ENCODE measurements at places on chromosomes 6 and 20. TPM values are rescaled to one million over a fixed set of nuclear protein-coding genes. Genes with fewer than 3 reads are reported as not detected.

DNA sequence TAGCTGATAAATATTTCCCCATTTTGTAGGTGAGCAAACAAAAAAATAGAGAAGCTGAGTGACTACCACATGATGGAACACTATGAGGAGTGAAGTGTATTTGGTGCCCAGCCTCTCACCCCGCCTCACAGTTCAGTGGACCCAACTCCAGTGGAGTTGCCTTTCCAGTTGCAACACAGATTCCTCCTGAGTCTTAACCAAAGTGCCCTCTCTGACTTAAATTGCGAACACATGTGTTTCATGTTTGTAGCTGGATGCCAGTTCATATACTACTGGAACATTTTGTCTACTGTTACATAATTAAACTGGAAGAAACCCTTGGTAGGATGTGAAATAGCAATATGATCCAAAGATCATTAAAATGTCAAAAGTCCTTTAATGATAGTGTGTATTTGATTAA lies 448.9 kb downstream of the COL12A1 start:
- no peak overlapping the region for H3K27ac ChIP-seq
- no peak for DNase-seq
- H3K27me3 ChIP-seq = no peaks in the 10 kb centered on the region
- no peaks in the 10 kb centered on the region for H3K4me1 ChIP-seq

GRCh38 chr6:40313582-40313981 lies 273.6 kb downstream of the LRFN2 start:
- H3K27me3 ChIP-seq = peaks cover 68% of the 10 kb centered on the region
- H3K27ac ChIP-seq = no peak overlapping the region
- no peak overlapping the region for H3K4me3 ChIP-seq

GRCh38 chr20:10784554-10785183 lies 110.9 kb upstream of the JAG1 start:
- peaks cover 3% of the 10 kb centered on the region for H3K4me1 ChIP-seq
- H3K4me3 ChIP-seq = no peak overlapping the region

DNA sequence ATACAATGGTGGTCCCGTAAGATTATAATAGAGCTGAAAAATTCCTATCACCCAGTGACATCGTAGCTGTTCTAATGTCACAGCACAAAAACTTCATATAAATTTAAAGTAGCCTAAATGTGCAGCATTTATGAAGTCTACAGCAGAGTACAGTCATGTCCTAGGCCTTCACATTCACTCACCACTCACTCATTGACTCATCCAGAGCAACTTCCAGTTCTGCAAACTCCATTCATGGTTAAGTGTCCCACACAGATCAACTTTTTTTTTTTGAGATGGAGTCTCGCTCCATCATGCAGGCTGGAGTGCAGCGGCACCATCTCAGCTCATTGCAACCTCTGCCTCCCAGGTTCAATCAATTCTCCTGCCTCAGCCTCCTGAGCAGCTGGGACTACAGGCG lies 20.9 kb upstream of the KCNG1 start:
- no peak overlapping the region for H3K27ac ChIP-seq
- H3K4me1 ChIP-seq = no peaks in the 10 kb centered on the region
- H3K27me3 ChIP-seq = 0 out of 2 replicates have a peak, but pooled peaks cover 5% of the 10 kb centered on the region
- no peaks in the 10 kb centered on the region for H3K36me3 ChIP-seq

DNA sequence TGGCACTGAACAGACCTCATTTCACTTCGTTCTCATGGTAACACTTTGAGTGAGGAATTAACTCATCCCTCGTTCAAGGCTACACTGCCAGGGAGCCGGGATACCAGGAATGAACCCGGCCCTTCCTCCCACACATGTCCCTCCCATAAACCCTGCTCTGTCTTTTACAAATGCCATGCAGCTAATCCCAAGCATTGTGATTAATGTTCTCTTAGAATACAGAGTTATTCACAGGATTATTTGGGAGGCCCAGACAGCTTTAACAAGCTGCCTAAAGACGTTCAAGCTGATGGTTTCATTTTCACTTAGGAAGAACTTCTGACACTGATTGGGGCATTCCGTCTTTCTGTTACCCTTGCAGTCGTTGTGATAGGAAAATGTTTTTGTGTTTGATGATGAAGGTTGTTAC lies 42.5 kb upstream of the CD83 start:
- H3K36me3 ChIP-seq = no peaks in the 10 kb centered on the region
- DNase-seq = no peak
- no peak overlapping the region for H3K27ac ChIP-seq
- H3K4me1 ChIP-seq = peaks cover 11% of the 10 kb centered on the region
- no peaks in the 10 kb centered on the region for H3K27me3 ChIP-seq

- H3K27me3 ChIP-seq = peaks cover 3% of the 10 kb centered on the region
- no peaks in the 10 kb centered on the region for H3K36me3 ChIP-seq
- H3K4me3 ChIP-seq = no peak overlapping the region
- H3K4me1 ChIP-seq = no peaks in the 10 kb centered on the region
These were observed 238.6 kb downstream of the LRFN2 start for GRCh38 chr6:40348591-40348990.

GRCh38 chr6:2033544-2033943 lies 211.9 kb downstream of the GMDS start:
- no peak overlapping the region for H3K27ac ChIP-seq
- H3K27me3 ChIP-seq = no peaks in the 10 kb centered on the region
- peaks cover 6% of the 10 kb centered on the region for H3K4me1 ChIP-seq
- H3K36me3 ChIP-seq = no peaks in the 10 kb centered on the region

DNA sequence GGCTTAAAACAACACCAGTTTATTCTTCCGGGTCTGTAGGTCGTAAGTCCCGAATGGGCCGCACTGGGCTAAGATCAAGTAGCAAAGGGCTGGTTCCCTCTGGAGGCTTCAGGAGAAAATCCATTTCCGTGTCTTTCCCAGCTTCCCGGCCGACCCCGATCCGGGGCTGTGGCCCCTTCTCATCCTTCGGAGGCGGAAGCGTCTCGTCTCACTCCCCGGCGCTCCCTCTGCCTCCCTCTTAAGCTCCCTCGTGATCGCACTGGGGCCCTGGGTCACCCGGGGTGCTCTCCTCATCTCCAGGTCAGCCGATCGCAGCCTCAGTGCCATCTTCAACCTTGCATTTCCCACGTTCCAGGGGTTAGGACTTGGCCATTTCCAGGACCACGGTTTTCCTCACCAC lies 199.4 kb downstream of the WDR27 start:
- H3K27ac ChIP-seq = no peak overlapping the region
- H3K4me3 ChIP-seq = no peak overlapping the region

DNA sequence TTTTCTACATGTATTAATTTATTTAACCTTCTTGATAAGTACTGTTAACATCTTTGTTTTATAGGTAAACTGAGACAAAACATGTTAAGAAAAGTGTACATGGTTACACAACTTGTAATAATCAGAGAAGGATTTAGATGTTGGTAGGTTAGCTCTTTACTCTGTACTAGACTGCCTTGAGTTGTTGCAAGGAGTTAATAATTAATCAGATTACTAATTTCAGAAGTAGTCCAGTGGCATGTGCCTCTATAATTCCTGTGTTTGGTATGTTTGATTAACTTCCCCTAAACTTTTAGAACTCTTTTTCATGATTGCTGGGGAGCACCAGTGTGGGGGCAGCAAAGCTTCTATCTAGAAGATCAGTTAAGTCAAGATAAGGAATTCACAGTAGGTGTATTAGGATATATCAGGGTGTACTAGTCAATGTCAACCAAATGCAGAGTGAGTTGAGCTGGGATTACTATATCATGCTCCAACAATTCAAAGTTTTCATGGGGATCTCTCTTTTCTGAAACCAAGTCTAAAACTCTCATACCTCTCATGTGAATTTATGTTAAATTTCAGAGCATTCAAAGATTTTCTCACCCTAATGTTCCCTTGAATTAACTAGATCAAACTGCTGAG lies 129.7 kb upstream of the AHI1 start:
- H3K4me1 ChIP-seq = no peaks in the 10 kb centered on the region
- no peak overlapping the region for H3K4me3 ChIP-seq
- DNase-seq = no peak
- H3K27me3 ChIP-seq = no peaks in the 10 kb centered on the region
- H3K27ac ChIP-seq = no peak overlapping the region

GRCh38 chr6:154403788-154404187 lies 47.2 kb upstream of the IPCEF1 start:
- peaks cover 18% of the 10 kb centered on the region for H3K4me1 ChIP-seq
- DNase-seq = no peak
- no peaks in the 10 kb centered on the region for H3K27me3 ChIP-seq
- no peak overlapping the region for H3K27ac ChIP-seq
- H3K4me3 ChIP-seq = no peak overlapping the region
- H3K36me3 ChIP-seq = no peaks in the 10 kb centered on the region

DNA sequence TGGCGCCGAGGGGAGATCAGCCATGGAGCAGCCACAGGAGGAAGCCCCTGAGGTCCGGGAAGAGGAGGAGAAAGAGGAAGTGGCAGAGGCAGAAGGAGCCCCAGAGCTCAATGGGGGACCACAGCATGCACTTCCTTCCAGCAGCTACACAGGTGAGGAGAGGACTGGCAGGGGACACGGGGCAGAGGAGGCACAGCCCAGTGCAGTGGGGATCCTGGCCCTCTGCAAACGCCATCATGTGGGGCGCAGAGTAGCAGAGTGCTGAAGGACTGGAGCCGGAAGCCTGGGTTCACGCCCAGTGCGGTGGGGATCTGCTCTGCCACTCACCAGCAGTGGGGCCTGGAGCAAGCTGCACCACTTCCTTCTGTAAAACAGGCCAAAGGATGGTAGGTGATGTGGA lies 41.1 kb upstream of the FANCE start:
- DNase-seq = no peak
- H3K27me3 ChIP-seq = no peaks in the 10 kb centered on the region
- H3K4me3 ChIP-seq = no peak overlapping the region
- peaks cover 11% of the 10 kb centered on the region for H3K36me3 ChIP-seq
- no peak overlapping the region for H3K27ac ChIP-seq
- peaks cover 11% of the 10 kb centered on the region for H3K4me1 ChIP-seq

DNA sequence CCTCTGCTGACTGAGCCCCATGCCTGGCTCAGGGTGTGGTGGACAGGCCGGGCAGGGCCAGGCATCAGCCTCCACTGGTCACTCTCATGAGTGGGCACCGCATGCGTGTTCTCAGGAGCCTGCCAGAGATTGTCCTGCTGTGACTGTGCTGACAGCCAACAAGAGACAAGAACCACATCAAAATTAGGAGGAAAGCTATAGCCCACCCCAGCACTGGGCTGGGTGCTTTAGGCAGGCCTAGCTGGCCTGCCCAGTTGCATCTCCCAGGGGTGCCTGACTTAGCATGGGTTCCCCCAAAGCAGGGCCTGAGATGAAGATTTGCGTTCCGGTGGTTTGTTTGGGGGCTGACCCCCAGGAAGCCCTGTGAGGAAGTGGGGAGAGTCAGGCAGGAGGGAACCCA lies 53.9 kb downstream of the LINC00237 start:
- no peaks in the 10 kb centered on the region for H3K27me3 ChIP-seq
- no peak overlapping the region for H3K4me3 ChIP-seq
- no peaks in the 10 kb centered on the region for H3K4me1 ChIP-seq
- H3K36me3 ChIP-seq = no peaks in the 10 kb centered on the region

GRCh38 chr6:144559865-144560593 lies 274.9 kb downstream of the UTRN start:
- H3K4me1 ChIP-seq = peaks cover 9% of the 10 kb centered on the region
- no peaks in the 10 kb centered on the region for H3K27me3 ChIP-seq
- H3K36me3 ChIP-seq = no peaks in the 10 kb centered on the region
- no peak overlapping the region for H3K4me3 ChIP-seq
- DNase-seq = no peak

- DNase-seq = no peak
- no peaks in the 10 kb centered on the region for H3K36me3 ChIP-seq
- H3K4me3 ChIP-seq = no peak overlapping the region
- no peaks in the 10 kb centered on the region for H3K27me3 ChIP-seq
- peaks cover 12% of the 10 kb centered on the region for H3K4me1 ChIP-seq
These were observed 33.4 kb downstream of the KIF25 start for GRCh38 chr6:168030908-168031307.

GRCh38 chr6:130967502-130968445 lies 95.3 kb downstream of the EPB41L2 start:
- H3K4me3 ChIP-seq = no peak overlapping the region
- H3K4me1 ChIP-seq = no peaks in the 10 kb centered on the region
- no peak overlapping the region for H3K27ac ChIP-seq

GRCh38 chr6:25524542-25524941 lies 127.5 kb upstream of the SCGN start:
- no peak overlapping the region for H3K4me3 ChIP-seq
- no peak overlapping the region for H3K27ac ChIP-seq
- H3K4me1 ChIP-seq = no peaks in the 10 kb centered on the region
- H3K36me3 ChIP-seq = no peaks in the 10 kb centered on the region

DNA sequence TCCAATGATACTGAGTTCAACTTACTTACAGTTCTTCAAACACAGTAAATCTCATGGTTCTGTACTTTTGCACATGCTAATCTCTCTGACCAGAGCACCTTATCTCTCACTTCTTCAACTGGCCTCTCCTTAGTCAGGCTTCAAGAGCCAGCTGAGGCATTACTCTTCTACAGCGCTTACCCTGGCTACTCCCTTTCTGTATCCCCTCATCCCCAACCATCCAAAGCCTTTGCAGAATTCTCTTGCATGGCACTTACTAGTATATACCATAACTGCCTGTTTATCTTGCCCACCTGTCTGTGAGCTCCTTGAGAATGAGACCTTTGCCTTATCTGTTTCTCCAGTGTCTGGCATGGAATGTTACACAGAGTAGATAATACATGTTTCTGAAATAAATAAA lies 49.2 kb downstream of the SESN1 start:
- H3K27me3 ChIP-seq = no peaks in the 10 kb centered on the region
- H3K27ac ChIP-seq = no peak overlapping the region
- H3K4me1 ChIP-seq = no peaks in the 10 kb centered on the region
- no peak overlapping the region for H3K4me3 ChIP-seq
- no peak for DNase-seq

GRCh38 chr6:80527552-80528052 lies 421.1 kb downstream of the BCKDHB start:
- no peaks in the 10 kb centered on the region for H3K36me3 ChIP-seq
- H3K4me1 ChIP-seq = no peaks in the 10 kb centered on the region
- H3K27ac ChIP-seq = no peak overlapping the region
- no peak for DNase-seq
- no peak overlapping the region for H3K4me3 ChIP-seq

DNA sequence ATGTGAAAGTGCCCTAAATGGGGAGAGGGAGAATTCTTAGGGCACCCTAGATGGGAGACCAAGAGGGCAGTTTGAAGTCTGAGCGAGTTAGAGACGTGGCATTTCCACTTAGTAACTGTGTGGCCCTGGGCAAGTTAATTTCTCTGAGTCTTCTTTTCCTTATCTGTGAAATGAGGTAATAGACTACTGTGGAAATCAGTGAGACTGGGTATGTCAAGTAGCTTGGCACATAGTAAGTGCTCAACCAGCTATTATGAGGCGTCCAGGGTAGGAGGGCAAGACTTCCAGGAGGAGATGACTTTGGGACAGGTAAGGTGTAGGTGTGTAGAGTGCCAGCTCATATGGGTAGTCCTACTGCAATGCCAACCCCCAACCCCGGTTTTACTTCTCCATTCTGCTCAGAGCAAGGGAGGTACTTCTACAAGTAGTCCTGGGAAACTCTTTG lies 770 bp downstream of the KIF3B start:
- peak overlapping the region; percentile 95 for H3K4me3 ChIP-seq
- no peak overlapping the region for H3K27ac ChIP-seq
- H3K27me3 ChIP-seq = no peaks in the 10 kb centered on the region
- DNase-seq = no peak
- H3K36me3 ChIP-seq = 0 out of 2 replicates have a peak, but pooled peaks cover 2% of the 10 kb centered on the region

Gene HLA-E
- total RNA-seq = 108 TPM

Gene PACRG
- total RNA-seq = 0.71 TPM

Gene CYP24A1
- total RNA-seq = 267 TPM

Gene EPPIN
- not detected for total RNA-seq

Gene TREML2
- total RNA-seq = not detected

Gene PRPH2
- not detected for total RNA-seq

Gene HNF4A
- total RNA-seq = 7.4 TPM

Gene DEFB113
- total RNA-seq = not detected

Gene APOBEC2
- not detected for total RNA-seq

Gene TNF
- 0.59 TPM for total RNA-seq

Gene TMEM170B
- total RNA-seq = 1.0 TPM

Gene LGSN
- total RNA-seq = 0.30 TPM

Gene SOBP
- 2.6 TPM for total RNA-seq

Gene PNLDC1
- 0.37 TPM for total RNA-seq

Gene MYL9
- total RNA-seq = 49.3 TPM

Gene DBNDD2
- total RNA-seq = 44.2 TPM

Gene EGFL8
- 29.0 TPM for total RNA-seq
